ENCODE measurements at places on chromosomes 3 and 15. TPM values are rescaled to one million over a fixed set of nuclear protein-coding genes. Genes with fewer than 3 reads are reported as not detected.

Gene GNAT1
- not detected for total RNA-seq

Gene ASB14
- total RNA-seq = not detected

Gene WDR93
- not detected for total RNA-seq

Gene CCDC54
- not detected for total RNA-seq

Gene TTLL13
- total RNA-seq = not detected

Gene TMC3
- total RNA-seq = not detected

GRCh38 chr3:38925351-38925750 lies 109.3 kb upstream of the SCN10A start:
- no peak for DNase-seq
- H3K4me1 ChIP-seq = no peaks in the 10 kb centered on the region
- H3K4me3 ChIP-seq = no peak overlapping the region
- H3K36me3 ChIP-seq = no peaks in the 10 kb centered on the region
- H3K27ac ChIP-seq = no peak overlapping the region
- H3K27me3 ChIP-seq = no peaks in the 10 kb centered on the region

GRCh38 chr3:43638594-43639447 lies 17.0 kb upstream of the ANO10 start:
- no peak overlapping the region for H3K27ac ChIP-seq
- peaks cover 2% of the 10 kb centered on the region for H3K4me1 ChIP-seq
- H3K4me3 ChIP-seq = no peak overlapping the region
- no peak for DNase-seq
- H3K27me3 ChIP-seq = no peaks in the 10 kb centered on the region

DNA sequence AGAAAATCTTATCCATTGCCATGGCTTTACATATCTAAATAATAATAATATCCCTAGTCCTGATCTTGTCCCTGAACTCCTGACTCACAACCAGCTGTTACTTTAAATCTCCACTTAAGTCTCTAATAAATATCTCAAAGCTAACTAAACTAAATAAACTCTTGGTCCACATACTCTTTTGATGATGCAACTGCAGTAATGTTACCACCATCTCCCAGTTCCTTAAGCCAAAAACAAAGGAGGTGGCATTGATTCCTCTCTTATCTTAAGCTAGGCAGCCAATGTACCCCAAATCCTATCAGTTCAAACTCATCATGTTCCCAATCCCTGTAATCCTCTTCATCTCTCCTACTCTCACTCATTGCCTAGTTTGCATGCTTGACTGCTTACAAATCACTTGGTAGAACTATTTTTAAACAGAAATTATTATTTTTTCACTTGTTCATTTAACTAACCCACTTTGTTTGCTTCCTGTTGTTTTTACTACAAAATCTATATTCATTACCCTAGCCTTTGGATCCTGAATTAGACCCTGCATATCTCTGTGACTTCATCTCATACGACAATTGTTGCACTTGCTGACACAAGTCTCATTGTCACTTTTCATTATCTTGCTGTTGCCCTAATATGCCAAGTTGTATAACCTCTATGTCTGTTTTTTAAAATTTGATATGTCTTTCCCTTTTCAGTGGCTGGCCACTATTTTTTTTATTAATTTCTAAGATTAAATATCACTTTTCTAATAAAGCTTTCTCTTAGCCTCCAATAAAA lies 462.2 kb downstream of the ZPLD1 start:
- no peaks in the 10 kb centered on the region for H3K27me3 ChIP-seq
- DNase-seq = no peak
- no peaks in the 10 kb centered on the region for H3K4me1 ChIP-seq
- no peaks in the 10 kb centered on the region for H3K36me3 ChIP-seq
- H3K4me3 ChIP-seq = no peak overlapping the region
- H3K27ac ChIP-seq = no peak overlapping the region

GRCh38 chr15:70837476-70837875 lies 16.5 kb downstream of the LARP6 start:
- H3K4me1 ChIP-seq = peaks cover 8% of the 10 kb centered on the region
- H3K36me3 ChIP-seq = peaks cover 3% of the 10 kb centered on the region
- H3K27me3 ChIP-seq = no peaks in the 10 kb centered on the region
- H3K27ac ChIP-seq = no peak overlapping the region
- H3K4me3 ChIP-seq = no peak overlapping the region

DNA sequence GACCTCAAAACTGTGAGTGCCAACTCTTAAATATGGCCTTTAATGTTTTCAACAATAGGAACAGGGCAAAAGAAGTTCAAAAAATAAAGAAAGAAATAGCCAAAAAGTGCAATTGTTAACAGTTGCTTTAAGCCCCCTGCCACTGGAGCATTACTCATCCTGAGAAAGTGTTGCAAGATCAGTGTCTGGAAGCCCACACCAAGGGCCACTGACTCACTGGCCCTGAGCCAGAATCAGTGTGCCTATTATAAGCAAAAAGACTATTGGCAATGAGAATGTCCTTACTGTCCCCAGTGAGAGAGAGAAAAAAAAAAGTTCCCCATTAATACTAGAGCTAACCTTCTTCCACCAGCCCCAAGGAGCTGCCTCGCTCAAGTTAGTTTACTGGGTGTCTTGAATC lies 480.1 kb upstream of the ZNF385D start:
- H3K36me3 ChIP-seq = no peaks in the 10 kb centered on the region
- H3K4me1 ChIP-seq = no peaks in the 10 kb centered on the region
- H3K27ac ChIP-seq = no peak overlapping the region
- no peak overlapping the region for H3K4me3 ChIP-seq

DNA sequence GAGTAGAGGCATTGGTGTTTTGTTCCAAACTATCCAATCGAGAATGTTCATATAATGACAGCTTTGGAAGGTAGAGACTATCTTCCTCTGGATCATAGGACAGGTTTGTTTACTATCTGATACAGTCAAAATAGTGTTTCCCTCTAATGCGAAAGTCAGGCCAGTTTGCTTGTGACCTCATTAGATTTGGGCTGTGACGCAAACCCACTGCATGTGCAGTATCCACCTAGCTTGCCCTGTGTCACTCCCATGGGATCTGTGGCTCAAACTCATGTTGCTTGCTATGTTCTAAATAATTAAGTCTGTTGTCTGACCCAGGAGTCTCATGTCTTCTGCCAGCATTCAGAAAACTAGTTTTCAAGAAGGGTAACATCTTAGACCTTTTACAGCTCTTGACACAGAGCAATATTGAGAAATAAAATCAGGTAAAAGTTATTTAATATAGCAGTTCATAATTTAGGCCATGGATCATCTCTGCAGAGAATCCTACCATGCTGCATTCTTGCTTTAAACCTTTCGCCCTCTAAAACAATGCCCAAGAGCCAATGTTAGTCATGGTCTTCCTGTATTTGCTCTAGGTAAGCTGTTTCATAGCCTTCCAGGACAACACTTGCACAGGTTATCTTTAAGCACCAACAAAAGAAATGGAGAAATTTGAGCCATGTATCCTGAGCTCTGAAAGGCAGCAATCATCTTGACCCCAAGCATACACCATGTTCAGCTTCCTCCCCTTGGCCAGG lies 26.4 kb downstream of the NIT2 start:
- H3K36me3 ChIP-seq = peaks cover 3% of the 10 kb centered on the region

DNA sequence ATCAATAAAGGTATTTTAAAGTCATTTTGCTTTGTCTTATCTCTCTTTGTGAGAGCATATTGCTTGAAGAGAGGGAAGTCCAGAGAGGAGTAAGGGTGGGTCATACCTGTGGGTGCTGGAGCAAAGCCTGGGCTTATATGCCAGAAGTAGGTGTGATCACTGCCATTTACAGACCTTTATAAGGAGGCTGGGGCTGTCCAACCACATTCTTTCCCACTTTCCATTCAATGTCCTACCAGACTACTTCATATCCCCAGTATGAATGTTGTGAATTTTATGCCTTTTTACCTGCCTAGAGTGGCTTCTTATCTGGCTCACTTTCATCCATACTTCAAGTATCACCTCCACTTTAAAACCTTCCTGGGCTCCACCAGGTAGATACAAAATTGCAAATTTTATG lies 39.4 kb upstream of the ST6GAL1 start:
- no peaks in the 10 kb centered on the region for H3K36me3 ChIP-seq
- H3K27ac ChIP-seq = no peak overlapping the region
- no peaks in the 10 kb centered on the region for H3K27me3 ChIP-seq
- H3K4me3 ChIP-seq = no peak overlapping the region
- H3K4me1 ChIP-seq = no peaks in the 10 kb centered on the region
- no peak for DNase-seq

GRCh38 chr3:68515237-68515636 lies 417.1 kb downstream of the TAFA4 start:
- H3K36me3 ChIP-seq = no peaks in the 10 kb centered on the region
- H3K4me3 ChIP-seq = no peak overlapping the region
- no peaks in the 10 kb centered on the region for H3K4me1 ChIP-seq
- no peak for DNase-seq
- no peak overlapping the region for H3K27ac ChIP-seq
- H3K27me3 ChIP-seq = no peaks in the 10 kb centered on the region

DNA sequence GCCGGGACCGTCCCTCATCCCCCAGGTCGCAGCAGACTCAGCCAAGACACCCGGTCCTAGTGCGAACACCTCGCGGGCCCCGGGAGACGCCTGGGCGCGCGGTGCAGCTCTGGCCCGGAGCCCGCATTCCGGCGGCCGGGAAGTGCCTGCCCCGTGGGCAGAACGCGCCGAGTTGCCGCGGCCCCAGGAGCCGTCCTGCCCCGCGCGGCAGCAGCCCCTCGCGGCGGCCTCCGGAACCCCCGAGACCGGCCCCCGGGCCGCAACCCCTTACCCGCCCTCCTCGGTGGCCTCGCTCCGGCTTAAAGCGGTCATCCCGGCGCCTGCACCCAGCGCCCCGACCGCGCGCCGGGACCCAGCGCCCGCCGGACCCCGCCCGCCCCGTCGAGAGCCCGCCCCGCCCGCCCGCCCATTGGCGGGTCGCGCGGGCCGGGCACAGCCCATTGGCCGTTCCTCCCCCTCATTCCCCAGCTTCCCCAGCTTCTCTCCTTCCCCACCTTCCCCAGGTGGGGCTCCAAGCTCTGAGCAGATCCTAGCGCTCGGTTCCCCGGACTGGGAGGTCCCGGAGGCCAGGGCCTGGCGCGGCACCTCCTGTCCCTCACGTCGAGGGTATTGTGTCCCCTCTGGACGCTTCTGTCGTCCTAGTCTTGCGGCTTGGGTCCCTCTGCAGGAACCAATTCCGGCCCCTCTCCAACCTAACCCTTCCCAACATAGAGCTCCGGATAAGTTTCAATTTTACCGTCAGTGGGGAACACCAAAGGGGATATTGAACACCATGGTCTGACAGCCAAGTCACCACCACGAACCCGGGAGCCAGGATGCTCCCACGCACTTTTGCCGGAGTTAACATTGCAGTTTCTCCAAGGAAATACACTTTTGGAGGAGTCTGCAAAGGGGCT lies at the start of gene GRAMD2A:
TSS of gene GRAMD2A (minus strand) at position 328 of the 896 bp plus-strand sequence.
- H3K4me1 ChIP-seq = no peaks in the 10 kb centered on the region
- no peak within 1 kb of the TSS for H3K27ac ChIP-seq
- no peaks in the 10 kb centered on the region for H3K27me3 ChIP-seq

GRCh38 chr15:42157381-42157780 lies 945 bp upstream of the PLA2G4F start:
- H3K4me3 ChIP-seq = no peak overlapping the region
- DNase-seq = no peak
- H3K36me3 ChIP-seq = peaks cover 14% of the 10 kb centered on the region

GRCh38 chr3:72657666-72658065 lies 190.6 kb downstream of the SHQ1 start:
- no peaks in the 10 kb centered on the region for H3K36me3 ChIP-seq
- peaks cover 2% of the 10 kb centered on the region for H3K4me1 ChIP-seq
- H3K4me3 ChIP-seq = no peak overlapping the region
- no peak for DNase-seq

- peaks cover 21% of the 10 kb centered on the region for H3K4me1 ChIP-seq
- no peak overlapping the region for H3K27ac ChIP-seq
- DNase-seq = no peak
- H3K36me3 ChIP-seq = peaks cover 6% of the 10 kb centered on the region
- H3K27me3 ChIP-seq = no peaks in the 10 kb centered on the region
Observed at GRCh38 chr3:188369526-188369925, 215.6 kb downstream of the LPP start.

- no peaks in the 10 kb centered on the region for H3K4me1 ChIP-seq
- no peaks in the 10 kb centered on the region for H3K27me3 ChIP-seq
- no peak overlapping the region for H3K27ac ChIP-seq
- no peak overlapping the region for H3K4me3 ChIP-seq
- H3K36me3 ChIP-seq = no peaks in the 10 kb centered on the region
Observed at GRCh38 chr3:25419251-25419650, 8.8 kb upstream of the RARB start.

DNA sequence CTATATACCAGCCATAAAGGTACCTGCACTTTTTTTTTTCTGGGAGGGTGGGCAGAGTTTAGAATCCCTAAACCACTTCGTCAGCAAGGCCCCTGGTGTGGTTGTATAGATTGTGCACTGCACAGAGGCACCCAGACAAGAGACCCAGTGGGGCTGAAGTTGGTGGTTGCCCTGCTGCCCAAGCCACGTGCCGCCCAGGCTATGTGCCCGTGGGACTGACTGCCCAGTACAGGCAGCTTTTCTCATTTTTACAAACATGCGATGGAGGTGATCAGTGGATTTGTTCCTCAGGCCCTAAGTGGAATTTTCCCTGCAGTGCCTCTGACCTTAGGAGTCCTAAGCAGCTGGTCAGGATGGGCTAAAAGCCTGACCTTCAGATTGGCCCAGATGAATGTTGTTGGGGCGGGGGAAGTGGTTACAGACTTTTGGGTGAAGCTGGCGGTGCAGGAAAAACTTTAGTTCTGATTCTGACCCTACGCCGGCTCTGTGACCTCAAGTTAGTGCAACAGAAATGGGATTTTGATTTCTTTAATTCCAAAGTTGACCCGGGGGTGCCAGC lies 34.9 kb upstream of the LIMD1 start:
- H3K4me3 ChIP-seq = no peak overlapping the region
- H3K36me3 ChIP-seq = no peaks in the 10 kb centered on the region
- no peak for DNase-seq
- no peaks in the 10 kb centered on the region for H3K4me1 ChIP-seq

DNA sequence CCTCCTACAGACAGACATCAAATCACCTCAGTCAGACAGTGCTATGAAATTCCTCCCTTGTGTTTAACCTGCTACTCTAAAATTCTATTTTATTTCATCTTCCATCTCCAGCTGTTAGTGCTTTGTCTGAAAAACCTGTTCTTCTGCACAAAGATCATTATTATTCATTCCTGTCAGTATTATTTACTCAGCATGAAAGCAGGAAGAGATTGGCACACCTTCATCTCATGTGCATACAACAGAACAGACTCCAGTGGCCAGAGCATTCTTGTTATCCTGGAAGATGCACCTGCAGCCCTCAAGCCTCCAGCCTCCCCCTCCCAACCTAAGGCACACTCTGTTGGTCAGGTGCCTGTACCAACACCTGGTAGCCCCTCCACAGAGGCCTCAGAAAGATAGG lies 1.8 kb upstream of the ROPN1B start:
- no peak overlapping the region for H3K4me3 ChIP-seq
- H3K27ac ChIP-seq = no peak overlapping the region
- no peaks in the 10 kb centered on the region for H3K36me3 ChIP-seq
- no peaks in the 10 kb centered on the region for H3K27me3 ChIP-seq
- DNase-seq = no peak

- no peaks in the 10 kb centered on the region for H3K36me3 ChIP-seq
- H3K4me3 ChIP-seq = peak overlapping the region; percentile 90
- no peaks in the 10 kb centered on the region for H3K4me1 ChIP-seq
- peak overlapping the region; percentile 38 for H3K27ac ChIP-seq
- DNase-seq = peak; percentile 75
- no peaks in the 10 kb centered on the region for H3K27me3 ChIP-seq
Observed at GRCh38 chr3:150545419-150546225, 674 bp downstream of the SERP1 start.

GRCh38 chr3:186605561-186606545 lies 7.0 kb upstream of the AHSG start:
- no peak overlapping the region for H3K4me3 ChIP-seq
- H3K4me1 ChIP-seq = no peaks in the 10 kb centered on the region
- DNase-seq = no peak
- H3K27ac ChIP-seq = no peak overlapping the region
- H3K36me3 ChIP-seq = no peaks in the 10 kb centered on the region
- H3K27me3 ChIP-seq = no peaks in the 10 kb centered on the region
